ENCODE measurements at places on chromosomes 2 and 18.

GRCh38 chr18:77013811-77014521, 118.6 kb downstream of the MBP start:
- no peak for DNase-seq

- no peak for DNase-seq
Measured at GRCh38 chr2:9693646-9694045, 62.8 kb upstream of the YWHAQ start.

GRCh38 chr2:152376968-152377367, 42.0 kb downstream of the FMNL2 start:
- no peak for DNase-seq

- DNase-seq, result no peak
Measured at GRCh38 chr2:4507661-4508060, 804.3 kb downstream of the DCDC2C start.

- no peak for DNase-seq
Measured at GRCh38 chr2:43051338-43051737, 175.1 kb downstream of the ZFP36L2 start.
